Heart left ventricle (tissue), 16 donors: ENCODE measurements at places on chromosomes 16 and 17. TPM values are rescaled to one million over a fixed set of nuclear protein-coding genes. Genes with fewer than 3 reads are reported as not detected.

DNA sequence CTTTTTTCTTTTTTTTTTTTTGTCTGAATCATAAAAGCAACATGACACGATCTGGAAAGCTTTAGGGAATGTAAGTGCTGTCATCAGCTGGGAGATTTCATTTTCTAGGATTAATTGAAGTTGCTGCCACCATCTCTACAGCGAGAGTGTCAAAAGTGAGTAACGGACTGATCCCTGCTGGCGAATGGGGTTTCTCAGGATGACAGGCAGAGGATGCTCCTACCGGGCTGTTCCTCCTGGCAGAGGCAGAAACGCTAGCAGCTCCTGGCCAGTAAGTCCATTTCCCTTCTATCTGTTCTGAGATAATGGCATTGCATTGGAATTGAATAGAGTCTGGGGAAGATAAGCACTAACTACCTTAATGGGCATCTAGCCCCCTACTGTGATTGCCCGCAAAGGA lies 80.5 kb upstream of the KIFC3 start:
- DNase-seq, result no peak
- peaks cover 20% of the 10 kb centered on the region for H3K27me3 ChIP-seq
- no peaks in the 10 kb centered on the region for H3K36me3 ChIP-seq
- H3K27ac ChIP-seq, result no peak overlapping the region
- H3K4me3 ChIP-seq, result no peak overlapping the region
- peaks cover 4% of the 10 kb centered on the region for H3K4me1 ChIP-seq

The AARS1 gene
- 53.1 TPM for total RNA-seq

- no peaks in the 10 kb centered on the region for H3K27me3 ChIP-seq
- no peak overlapping the region for H3K27ac ChIP-seq
- no peak for DNase-seq
- H3K36me3 ChIP-seq, result no peaks in the 10 kb centered on the region
- no peak overlapping the region for H3K4me3 ChIP-seq
Observed at GRCh38 chr17:42467889-42468288, 9.2 kb downstream of the ATP6V0A1 start.

GRCh38 chr17:21418446-21419298 lies 42.5 kb downstream of the KCNJ12 start:
- no peak for DNase-seq
- H3K36me3 ChIP-seq, result no peaks in the 10 kb centered on the region
- no peaks in the 10 kb centered on the region for H3K4me1 ChIP-seq
- no peak overlapping the region for H3K4me3 ChIP-seq
- H3K27ac ChIP-seq, result no peak overlapping the region
- no peaks in the 10 kb centered on the region for H3K27me3 ChIP-seq

DNA sequence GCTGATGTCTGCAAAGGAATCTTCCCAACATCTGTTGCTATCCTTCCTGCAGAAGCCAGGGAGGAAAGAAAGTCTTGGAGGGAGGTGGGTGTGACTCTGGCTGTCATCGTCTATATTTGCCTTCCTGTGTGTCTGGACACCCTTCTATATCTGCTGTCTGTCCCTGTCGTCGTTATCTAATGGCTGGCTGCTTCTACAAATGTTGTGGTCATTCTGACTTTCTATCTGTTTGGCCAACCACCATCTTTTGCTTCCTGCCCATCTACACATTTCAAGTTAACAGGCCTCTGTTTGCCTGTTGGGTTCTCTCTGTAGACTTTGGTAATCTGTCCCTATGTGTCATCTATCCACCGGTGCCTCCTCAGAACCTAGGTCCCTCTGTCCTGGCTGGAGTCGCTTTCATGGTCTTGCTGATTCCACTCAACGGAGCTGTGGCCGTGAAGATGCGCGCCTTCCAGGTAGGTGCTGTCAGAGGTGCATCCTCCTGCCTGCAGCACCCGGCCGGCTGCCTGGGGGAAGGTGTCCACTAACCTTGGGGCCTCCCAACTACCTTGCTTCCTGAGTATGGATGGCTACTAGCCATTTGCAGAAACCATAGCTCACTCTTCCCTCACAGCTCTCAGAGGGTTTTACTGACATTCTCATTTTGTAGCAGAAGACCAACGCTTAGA lies 30.2 kb downstream of the ABCC3 start:
- peaks cover 25% of the 10 kb centered on the region for H3K4me1 ChIP-seq
- DNase-seq, result no peak
- no peaks in the 10 kb centered on the region for H3K36me3 ChIP-seq
- no peak overlapping the region for H3K4me3 ChIP-seq
- H3K27me3 ChIP-seq, result no peaks in the 10 kb centered on the region

The METTL2A gene
- 13.2 TPM for total RNA-seq

The SLC5A11 gene
- not detected for total RNA-seq

DNA sequence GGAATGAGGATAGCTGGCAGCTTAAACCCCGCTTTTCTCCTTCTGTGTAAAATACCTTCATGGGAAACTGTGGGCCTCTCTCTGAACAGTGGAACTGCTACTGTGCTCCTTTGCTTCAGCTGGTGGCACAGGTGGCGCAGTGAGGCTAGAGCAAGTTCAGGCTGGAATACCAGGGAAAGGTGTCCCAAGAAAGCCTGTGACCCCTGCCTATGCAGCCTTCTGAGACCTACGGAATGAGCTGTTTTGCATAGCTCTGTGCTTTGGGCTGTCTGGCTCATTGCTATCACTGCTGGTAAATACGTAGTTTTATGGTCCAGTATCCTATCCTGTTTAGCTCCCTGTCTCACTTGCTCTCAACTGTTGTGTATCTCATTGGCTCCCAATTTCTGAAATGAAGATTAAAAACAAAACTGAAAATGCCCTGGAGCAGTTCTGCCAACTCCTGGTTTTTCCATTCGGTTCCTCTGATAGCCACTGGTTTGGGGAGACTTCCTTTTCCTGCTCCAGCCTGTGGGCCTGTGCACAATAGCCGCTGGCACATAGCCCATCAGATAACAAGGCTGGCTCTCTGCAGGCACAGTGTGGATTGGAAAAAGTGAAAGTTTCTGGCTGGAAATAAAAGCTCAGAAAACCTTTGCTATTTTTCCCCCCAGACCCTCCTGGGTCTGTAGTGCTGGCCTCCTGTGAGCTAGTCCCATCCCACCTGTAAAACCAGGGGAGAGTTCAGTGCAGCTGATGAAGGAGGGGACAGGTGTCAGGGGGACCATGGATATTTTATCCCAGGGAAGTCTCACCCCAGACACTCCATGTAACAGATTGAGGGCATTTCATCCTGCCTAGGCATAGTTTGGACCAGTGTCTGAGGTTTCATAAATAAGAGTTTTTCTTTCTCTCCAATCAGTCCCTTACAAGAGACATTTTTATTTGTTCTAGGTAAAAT lies 24.0 kb downstream of the LIMD2 start:
- peaks cover 55% of the 10 kb centered on the region for H3K4me1 ChIP-seq
- no peaks in the 10 kb centered on the region for H3K36me3 ChIP-seq
- no peaks in the 10 kb centered on the region for H3K27me3 ChIP-seq
- peak overlapping the region; percentile 42 for H3K4me3 ChIP-seq
- H3K27ac ChIP-seq, result peak overlapping the region; percentile 93
- peak; percentile 86 for DNase-seq

The KRTAP4-9 gene
- not detected for total RNA-seq

- no peaks in the 10 kb centered on the region for H3K4me1 ChIP-seq
- no peaks in the 10 kb centered on the region for H3K27me3 ChIP-seq
- H3K4me3 ChIP-seq, result no peak overlapping the region
Observed at GRCh38 chr16:47150067-47150466, 6.3 kb upstream of the NETO2 start.

The SOCS1 gene
- total RNA-seq, result 3.3 TPM

The CA4 gene
- total RNA-seq, result 12.6 TPM

The PNMT gene
- 7.2 TPM for total RNA-seq

GRCh38 chr16:16075488-16076422 lies 126.3 kb downstream of the ABCC1 start:
- peaks cover 34% of the 10 kb centered on the region for H3K4me1 ChIP-seq
- H3K27ac ChIP-seq, result no peak overlapping the region
- DNase-seq, result peak; percentile 40
- peaks cover 78% of the 10 kb centered on the region for H3K36me3 ChIP-seq

The USP43 gene
- total RNA-seq, result not detected

The MYH3 gene
- total RNA-seq, result 0.51 TPM

DNA sequence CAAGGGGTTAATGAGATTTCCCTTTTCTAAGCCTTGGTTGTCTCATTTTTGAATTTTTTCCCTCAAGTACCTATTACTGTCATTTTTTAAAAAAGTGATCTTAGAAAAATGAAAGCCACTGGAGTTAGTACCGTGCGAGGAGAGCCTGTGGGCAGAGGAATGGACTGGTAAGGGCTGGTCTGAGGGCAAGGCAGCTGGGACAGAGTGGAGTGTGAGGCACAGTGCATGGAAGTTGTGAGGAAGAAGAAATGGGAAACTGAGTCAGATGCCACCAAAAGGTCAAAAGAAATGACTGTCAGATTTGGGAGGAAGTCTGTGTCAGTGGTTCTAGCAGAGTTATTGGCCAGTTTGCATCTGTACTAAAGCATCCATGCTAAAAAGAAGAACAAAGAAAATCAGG lies 8.2 kb downstream of the RASD1 start:
- no peaks in the 10 kb centered on the region for H3K27me3 ChIP-seq
- no peak for DNase-seq
- H3K27ac ChIP-seq, result no peak overlapping the region
- H3K4me1 ChIP-seq, result peaks cover 46% of the 10 kb centered on the region
- H3K36me3 ChIP-seq, result no peaks in the 10 kb centered on the region

The VTN gene
- total RNA-seq, result 35.9 TPM

The PHOSPHO1 gene
- 0.91 TPM for total RNA-seq

DNA sequence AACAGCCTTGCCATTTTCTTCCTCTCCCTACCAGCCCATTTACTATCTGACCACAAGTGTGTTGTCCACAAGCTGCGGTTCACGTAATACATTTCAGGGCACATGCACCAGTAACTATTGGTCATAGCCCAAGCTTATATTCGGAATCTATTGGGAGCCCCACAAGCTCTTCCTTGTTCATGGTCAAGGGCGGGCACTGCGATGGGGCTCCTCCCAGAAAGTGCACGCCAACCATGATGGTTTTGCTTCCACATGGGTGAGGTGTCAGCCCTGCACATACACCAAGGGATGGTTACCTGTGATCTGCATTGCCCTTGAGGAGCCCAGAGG lies 12.1 kb downstream of the THRA start:
- H3K36me3 ChIP-seq, result peaks cover 38% of the 10 kb centered on the region
- peak overlapping the region; percentile 2 for H3K4me3 ChIP-seq
- H3K27ac ChIP-seq, result peak overlapping the region; percentile 62
- H3K27me3 ChIP-seq, result no peaks in the 10 kb centered on the region

- H3K4me1 ChIP-seq, result peaks cover 3% of the 10 kb centered on the region
- no peaks in the 10 kb centered on the region for H3K36me3 ChIP-seq
- no peak overlapping the region for H3K27ac ChIP-seq
- no peaks in the 10 kb centered on the region for H3K27me3 ChIP-seq
Observed at GRCh38 chr17:57550668-57551315, 194.3 kb downstream of the CCDC182 start.

DNA sequence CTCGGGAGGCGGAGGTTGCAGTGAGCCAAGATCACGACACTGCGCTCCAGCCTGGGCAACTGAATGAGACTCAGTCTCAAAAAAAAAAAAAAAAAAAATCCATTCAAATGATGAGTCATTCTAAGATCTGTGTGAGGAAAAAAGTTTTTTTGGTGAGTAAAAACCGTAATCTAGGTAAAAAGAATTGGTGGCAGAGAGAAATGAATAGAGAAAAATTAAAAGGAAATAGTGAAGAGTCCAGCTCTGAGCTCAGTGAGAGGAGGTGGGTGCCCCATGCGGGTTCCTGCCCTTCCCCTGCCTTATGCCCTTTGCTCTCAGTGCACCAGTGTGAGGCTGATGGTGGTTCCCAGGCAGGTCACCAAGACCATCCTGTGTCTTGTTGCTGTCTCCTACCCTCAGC lies 20.9 kb downstream of the GAN start:
- no peak for DNase-seq
- H3K4me1 ChIP-seq, result no peaks in the 10 kb centered on the region
- H3K27ac ChIP-seq, result no peak overlapping the region
- H3K27me3 ChIP-seq, result no peaks in the 10 kb centered on the region
- H3K36me3 ChIP-seq, result no peaks in the 10 kb centered on the region
- no peak overlapping the region for H3K4me3 ChIP-seq

- H3K36me3 ChIP-seq, result no peaks in the 10 kb centered on the region
- no peak overlapping the region for H3K4me3 ChIP-seq
- H3K27me3 ChIP-seq, result no peaks in the 10 kb centered on the region
- DNase-seq, result peak; percentile 37
Observed at GRCh38 chr17:27649929-27650328, 18.9 kb downstream of the LGALS9 start.

DNA sequence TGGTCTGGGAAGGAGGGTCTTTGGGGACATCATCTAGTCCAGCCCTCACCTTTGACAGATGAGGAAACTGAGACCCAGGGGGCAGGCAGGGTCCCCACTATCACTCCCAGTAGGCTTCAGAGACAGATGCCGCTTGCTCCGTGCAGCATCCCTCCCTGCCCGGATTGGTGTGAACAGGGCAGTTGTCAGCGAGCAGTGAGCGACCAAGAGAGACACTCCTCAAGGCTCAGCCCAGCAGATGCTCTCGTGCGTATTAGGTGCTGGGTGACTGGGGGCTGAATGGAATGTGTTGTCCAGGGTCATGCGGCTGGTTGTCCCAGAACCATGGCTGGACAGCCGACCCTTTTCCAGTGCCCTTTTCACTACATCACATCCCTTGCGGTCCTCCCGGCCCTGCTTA lies 49.0 kb downstream of the MPRIP start:
- peaks cover 39% of the 10 kb centered on the region for H3K4me1 ChIP-seq
- no peak for DNase-seq
- H3K4me3 ChIP-seq, result no peak overlapping the region
- H3K27ac ChIP-seq, result no peak overlapping the region
- H3K27me3 ChIP-seq, result no peaks in the 10 kb centered on the region

DNA sequence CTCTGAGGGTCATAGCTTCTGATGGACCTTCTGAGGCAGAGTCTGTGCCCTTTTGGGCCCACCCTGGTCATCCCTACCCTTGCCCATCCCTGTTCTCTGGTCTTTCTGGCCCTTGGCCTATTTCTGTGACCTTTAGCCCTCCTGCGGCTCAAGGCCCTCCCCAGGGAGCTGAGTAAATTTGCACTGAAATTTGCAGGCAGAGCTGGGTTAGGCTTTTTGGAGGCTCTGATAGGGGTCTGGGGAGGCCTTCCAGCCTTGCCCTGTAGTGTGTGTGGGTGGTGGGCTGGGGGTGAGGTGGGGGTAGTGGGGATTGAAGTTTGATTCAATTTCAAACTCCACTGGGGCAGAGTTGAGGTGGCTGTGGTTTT lies 17.8 kb downstream of the RARA start:
- H3K27me3 ChIP-seq, result no peaks in the 10 kb centered on the region
- DNase-seq, result peak; percentile 23
- no peak overlapping the region for H3K4me3 ChIP-seq
- peaks cover 78% of the 10 kb centered on the region for H3K4me1 ChIP-seq
- peak overlapping the region; percentile 47 for H3K27ac ChIP-seq

The CSH2 gene
- total RNA-seq, result not detected

- no peaks in the 10 kb centered on the region for H3K36me3 ChIP-seq
- no peaks in the 10 kb centered on the region for H3K27me3 ChIP-seq
- no peak for DNase-seq
- no peak overlapping the region for H3K4me3 ChIP-seq
Observed at GRCh38 chr17:82121246-82121645, 23.2 kb upstream of the FASN start.

DNA sequence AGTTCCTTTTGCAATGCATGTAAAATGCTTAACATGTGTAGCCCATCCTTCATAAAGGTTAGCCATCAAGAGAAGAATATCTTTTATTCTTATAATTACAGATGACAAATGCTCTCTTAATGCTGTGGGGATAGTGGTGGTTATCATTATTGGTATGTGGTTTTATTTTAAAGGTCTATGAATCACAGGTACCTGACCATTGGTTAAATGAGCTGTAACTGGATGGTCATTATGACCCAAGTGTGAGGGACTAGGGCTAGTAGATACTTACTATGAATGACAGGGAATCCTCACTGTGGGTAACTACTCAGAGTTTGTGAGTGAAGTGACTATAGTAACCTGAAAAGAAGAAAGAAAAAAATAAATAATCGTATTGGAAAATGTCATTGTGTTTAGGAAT lies 78.8 kb downstream of the CDRT15 start:
- H3K4me1 ChIP-seq, result no peaks in the 10 kb centered on the region
- no peaks in the 10 kb centered on the region for H3K27me3 ChIP-seq
- H3K27ac ChIP-seq, result no peak overlapping the region
- no peak for DNase-seq
